SW480 (cell line): ENCODE measurements at places on chromosomes 16 and 17.

GRCh38 chr16:4908854-4909401, 28.0 kb downstream of the PPL start:
- no peak for DNase-seq

- no peak for DNase-seq
Observed at GRCh38 chr16:66131895-66132294, 234.6 kb upstream of the CDH5 start.

- no peak for DNase-seq
Observed at GRCh38 chr17:75265614-75266315, 4.1 kb downstream of the MRPS7 start.

DNA sequence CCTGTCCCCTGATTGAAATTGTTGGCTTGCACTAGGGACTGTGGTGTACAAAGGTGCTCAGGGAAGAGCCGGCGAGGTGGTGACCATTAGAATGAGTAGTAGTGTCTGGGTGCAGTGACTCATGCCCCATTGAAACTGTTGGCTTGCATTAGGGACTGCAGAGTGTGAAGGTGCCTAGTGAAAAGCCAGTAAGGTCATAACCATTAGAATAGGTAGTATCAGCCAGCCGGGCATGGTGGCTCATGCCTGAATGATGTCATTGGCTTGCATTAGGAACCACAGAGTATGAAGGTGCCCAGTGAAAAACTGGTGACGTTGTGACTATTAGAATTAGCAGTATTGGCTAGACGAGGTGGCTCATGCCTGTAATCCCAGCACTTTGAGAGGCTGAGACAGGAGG, 78.9 kb downstream of the ABCC6 start:
- DNase-seq: peak; percentile 17

DNA sequence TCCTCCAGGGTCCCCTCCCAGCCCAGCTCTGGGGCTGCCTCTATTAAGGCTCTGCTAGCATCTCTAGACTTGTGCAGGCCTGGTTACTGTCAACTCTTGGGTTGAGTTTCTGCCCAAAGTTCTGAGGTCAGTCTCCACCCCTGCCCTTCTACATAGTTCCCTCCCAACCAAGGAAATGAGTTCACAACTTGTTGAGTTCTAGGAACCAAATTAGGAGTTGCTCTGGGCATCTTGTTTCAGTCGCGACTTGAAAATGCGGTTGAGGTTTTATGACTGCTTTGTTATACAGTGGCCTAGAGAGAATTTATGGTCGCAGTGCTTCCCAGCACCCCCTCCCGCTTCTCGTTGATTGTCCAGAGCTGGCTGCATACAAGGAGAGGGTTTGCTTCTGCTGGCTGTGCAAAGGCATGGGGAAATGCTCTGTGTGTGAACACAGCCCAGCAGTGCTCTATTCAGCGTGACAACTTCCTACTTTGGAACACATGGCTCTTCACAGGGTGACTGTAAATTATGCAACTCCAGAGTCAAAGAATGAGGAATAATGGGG, 20.2 kb downstream of the GNAO1 start:
- DNase-seq: no peak

DNA sequence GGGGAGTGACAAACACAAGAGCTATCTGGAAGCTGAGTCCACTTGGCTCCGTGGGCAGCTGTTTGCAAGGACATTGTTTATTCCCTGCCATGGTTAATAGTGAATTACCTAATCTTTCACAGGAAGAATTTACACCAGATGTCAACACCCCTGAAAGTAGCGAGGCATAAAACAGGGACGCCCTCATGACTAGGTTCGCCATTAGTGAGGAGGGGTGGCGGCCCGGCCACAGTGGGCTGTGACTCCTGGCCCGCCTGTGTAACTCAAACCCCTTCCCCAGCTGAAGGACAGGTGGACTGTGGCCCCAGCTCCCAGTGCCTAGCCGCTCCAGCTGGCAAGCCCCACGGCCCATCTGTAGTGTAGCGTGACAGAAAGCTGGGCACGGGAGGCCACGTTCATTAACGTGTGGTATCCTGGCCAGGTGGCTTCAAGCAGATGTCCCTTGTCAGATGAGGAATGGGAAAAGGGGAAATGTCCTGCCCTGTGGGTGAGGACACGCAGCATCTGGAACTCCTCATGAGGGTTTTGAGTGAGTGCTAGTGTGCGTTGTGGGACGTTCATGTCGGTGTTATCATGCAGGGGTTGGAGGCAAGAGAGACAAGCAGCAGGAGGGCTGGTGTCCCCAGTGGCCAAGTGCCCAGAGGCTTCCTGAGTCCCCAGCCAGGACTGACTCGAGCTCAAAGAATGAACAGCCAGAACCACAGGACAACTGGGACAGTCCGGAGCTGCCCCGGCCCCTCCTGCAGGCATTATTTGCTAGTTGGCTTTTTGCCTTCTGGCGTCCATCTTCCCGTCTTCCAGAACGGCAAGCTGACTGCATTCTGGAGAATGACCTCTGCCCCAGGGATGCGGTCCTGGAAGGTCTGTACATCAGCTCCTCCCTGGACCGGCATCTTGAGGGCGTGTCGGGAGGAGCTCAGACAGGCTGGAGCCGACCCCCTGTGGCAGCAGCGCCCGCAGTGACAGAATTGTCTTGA, 19.2 kb downstream of the KDM8 start:
- no peak for DNase-seq

- no peak for DNase-seq
Observed at GRCh38 chr17:83012200-83012785, 67.1 kb upstream of the METRNL start.

DNA sequence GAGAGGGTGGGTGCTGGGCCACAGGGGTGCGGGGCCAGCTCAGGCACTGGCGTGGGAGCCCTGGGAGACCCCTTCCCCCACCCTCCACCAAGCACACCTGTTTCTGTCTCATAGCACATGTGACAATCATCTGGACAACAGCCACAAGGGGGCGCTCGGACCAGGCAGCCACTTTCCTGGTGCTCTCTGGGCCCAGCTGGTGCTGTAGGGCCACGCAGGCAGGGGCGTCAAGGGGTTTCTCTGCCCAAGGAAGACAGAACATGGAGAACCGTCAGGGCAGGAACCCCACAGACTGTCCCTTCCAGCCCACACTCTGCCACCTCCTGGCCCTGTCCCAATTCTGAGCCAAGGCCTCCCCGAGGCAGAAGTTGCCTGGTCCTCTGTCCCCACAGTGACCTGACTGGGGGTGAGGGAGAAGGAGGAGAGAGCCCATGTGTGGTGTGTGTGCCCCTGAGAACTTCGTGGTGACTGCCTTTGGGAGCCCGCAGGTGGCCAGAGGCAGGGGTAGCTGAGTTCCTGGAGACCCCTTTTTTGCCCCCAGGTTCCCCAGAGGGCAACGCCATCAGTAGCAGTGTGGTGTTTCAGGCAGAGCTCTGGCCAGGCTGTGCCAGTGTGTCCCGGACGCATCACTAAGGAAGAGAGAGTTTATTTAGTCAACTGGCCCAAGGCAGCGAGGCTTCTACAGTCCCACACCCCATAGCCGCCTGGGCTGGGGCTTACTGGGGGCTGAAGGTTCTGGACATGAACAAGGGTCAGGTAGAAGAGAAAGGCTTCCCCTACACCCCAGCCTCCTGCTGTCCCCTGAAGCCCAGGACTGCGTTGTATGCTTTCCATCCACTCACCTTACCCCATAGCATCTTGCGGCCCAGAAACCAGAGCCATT, 3.1 kb upstream of the SETD6 start:
- DNase-seq: peak; percentile 50
